ENCODE measurements at places on chromosomes 4 and X. TPM values are rescaled to one million over a fixed set of nuclear protein-coding genes. Genes with fewer than 3 reads are reported as not detected.

Gene UNC5C
- 34.1 TPM for polyA plus RNA-seq

DNA sequence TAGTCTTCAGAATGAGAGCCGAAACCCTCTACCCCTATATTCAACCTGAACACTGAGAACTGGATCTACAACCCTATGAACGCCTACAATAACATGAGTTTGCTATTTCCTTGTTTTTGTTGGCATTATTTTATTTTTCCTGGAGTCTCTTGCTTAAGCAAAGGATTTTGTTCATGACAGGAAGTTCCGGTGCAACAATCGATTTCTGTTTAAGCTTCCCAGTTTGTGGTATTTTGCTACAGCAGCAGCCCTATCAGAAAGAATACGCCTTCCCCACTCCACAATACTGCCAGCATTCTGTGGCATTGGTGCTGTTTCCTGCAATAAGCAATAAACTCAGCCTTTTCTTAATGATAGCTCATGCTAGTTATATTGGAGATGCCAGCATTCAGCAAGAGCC is 60.9 kb downstream of the NPY5R start:
- DNase-seq = no peak

- no peak for DNase-seq
Observed at GRCh38 chr4:13601848-13602247, 25.7 kb downstream of the BOD1L1 start.

Gene NDNF
- 64.4 TPM for polyA plus RNA-seq

- DNase-seq = no peak
Observed at GRCh38 chrX:134774190-134775048, 116.1 kb upstream of the PLAC1 start.

DNA sequence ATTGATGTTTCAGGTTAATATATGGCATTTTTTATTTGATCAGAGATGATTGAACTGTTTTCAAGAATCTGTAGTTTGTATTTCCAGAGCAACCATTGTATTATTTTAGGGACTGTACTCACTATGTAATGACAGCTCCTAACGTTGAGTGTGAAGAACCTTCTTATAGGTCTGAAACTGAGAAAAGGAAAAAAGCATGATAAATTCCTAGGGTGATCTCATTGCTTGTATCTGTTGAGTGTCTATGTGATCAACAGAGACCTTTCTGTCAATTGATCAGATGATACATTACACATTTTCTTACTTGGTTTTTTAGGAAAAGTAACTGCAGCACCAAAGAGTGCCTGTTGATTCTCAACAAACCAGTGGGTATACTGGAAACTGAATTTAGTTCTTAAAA is 40.2 kb downstream of the SEC24B start:
- no peak for DNase-seq

- no peak for DNase-seq
Observed at GRCh38 chrX:114717921-114718320, 134.0 kb downstream of the HTR2C start.

Gene FAT4
- polyA plus RNA-seq = 35.0 TPM

- DNase-seq = no peak
Observed at GRCh38 chr4:69849297-69849696, 10.6 kb downstream of the SULT1E1 start.

Gene GAGE12E
- polyA plus RNA-seq = not detected

GRCh38 chrX:77014377-77015372 is 432.5 kb upstream of the FGF16 start:
- DNase-seq = peak; percentile 15

All from renal cortex interstitium (tissue), 15 donors.